Ovary (tissue), 10 donors: ENCODE measurements at places on chromosomes 4 and X. TPM values are rescaled to one million over a fixed set of nuclear protein-coding genes. Genes with fewer than 3 reads are reported as not detected.

DNA sequence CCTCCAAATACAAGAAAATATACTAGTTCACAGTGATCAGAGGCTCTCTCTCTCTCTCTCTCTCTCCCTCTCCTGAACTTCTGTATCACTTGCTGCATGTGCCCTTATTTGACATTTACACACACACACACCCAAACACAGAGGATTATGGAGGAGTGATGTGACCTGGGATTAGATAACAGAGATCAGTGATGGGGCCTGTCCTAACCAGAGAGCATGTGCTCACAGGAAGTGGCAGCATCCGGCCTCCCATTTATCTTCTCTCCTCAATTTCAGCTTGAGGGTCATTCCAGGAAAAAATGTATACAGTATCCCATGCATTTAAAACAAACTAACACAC, 143.0 kb downstream of the TSPAN5 start:
- DNase-seq: no peak

DNA sequence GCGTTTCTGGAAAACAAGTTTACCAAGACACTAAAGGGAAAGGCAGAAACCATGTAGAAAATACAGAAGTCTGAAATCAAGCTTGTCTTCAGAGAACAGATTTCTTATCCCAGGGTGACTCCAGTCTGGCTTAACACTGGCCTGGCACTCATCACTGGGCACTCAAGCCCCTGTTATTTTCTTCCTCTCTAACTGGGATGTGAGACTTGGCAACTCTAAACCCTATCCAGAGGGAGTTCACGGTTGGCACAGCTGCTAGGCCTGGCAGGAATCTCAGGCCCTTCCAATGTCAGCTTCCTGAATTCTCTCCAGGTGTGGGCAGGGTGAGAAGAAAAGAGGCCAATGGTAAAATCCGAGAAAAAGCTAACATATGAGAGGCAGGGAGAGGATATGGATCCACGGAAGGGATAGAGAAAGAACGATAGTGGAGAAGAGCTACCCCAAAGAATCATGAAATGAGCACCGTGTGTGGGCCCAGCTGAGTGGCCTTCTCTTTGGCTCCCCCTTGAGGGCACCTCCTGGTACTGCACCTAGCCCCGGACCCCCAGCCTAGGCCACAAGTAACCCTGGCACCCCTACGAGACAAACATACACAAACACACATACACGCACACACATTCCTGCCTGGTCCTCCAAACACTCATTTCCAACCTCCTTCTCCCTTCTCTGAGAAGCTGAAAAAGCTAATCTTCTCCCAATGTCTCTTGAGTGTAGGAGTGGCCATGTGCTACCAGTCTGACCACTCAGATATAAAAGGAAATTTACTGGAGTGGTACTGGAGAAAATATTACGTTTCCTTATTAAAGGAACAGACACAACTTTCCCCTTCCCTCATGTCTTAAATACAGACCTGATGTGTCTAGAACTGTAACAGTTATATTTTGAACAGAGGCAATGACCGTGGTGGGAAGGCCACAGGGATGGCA, 16.6 kb upstream of the PTCHD1 start:
- no peak for DNase-seq

The C4orf54 gene
- 0.11 TPM for total RNA-seq

The OCRL gene
- total RNA-seq: 32.5 TPM

The GCNA gene
- 0.92 TPM for total RNA-seq

GRCh38 chr4:26228883-26229282, 91.9 kb upstream of the RBPJ start:
- no peak for DNase-seq

The CDX4 gene
- not detected for total RNA-seq

The MAPK10 gene
- total RNA-seq: 24.6 TPM

The UCHL1 gene
- 48.5 TPM for total RNA-seq

GRCh38 chr4:122765692-122766352, 33.3 kb downstream of the BBS12 start:
- DNase-seq: no peak

GRCh38 chrX:9903146-9903545, 64.0 kb upstream of the CLDN34 start:
- DNase-seq: no peak

DNA sequence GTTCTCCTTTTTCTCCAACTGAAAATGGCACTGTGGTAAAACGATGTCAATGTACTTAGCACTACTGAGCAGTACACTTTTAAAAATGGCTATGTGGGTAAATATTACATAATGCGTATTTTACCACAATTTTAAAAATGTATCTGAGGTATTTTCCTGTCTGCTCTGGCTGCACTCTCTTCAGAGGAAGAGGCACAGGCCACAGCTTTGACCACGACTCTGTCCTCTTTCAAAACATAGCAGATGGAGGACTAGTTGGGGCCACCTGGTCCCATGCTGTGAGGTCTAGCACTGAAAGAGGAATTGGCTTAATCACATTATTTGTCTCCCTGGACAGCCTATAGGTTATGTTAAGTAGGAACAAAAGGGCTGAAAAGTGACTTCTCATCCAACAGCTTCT, 5.2 kb downstream of the KCNE5 start:
- no peak for DNase-seq

GRCh38 chr4:143026459-143027170, 158.1 kb upstream of the USP38 start:
- DNase-seq: no peak

DNA sequence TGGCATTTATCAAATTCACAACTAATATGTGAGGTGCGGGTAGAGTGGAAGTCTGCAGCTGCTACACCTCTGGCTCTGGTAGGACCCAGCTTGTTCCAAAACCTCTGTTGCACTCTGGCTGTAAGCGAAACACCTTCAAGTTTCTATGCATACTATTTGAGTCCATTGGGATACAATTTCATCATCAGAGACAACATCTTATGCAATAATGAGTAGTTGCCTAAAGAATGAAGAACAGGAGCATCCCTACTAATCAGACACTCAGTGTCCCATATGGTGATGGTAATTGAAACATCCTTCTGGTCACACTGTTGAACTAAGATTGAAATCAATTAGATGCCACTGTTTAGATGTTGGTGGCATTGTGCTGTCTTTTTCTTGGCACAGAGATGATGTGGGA, 178.4 kb downstream of the MGST2 start:
- DNase-seq: no peak

GRCh38 chr4:111641813-111642579, 503.3 kb upstream of the FAM241A start:
- DNase-seq: no peak

- DNase-seq: no peak
Measured at GRCh38 chr4:169286562-169287301, 16.0 kb upstream of the SH3RF1 start.
